ENCODE measurements at places on chromosomes 4 and X. TPM values are rescaled to one million over a fixed set of nuclear protein-coding genes. Genes with fewer than 3 reads are reported as not detected.

ZFP42 gene
- not detected for total RNA-seq

DNA sequence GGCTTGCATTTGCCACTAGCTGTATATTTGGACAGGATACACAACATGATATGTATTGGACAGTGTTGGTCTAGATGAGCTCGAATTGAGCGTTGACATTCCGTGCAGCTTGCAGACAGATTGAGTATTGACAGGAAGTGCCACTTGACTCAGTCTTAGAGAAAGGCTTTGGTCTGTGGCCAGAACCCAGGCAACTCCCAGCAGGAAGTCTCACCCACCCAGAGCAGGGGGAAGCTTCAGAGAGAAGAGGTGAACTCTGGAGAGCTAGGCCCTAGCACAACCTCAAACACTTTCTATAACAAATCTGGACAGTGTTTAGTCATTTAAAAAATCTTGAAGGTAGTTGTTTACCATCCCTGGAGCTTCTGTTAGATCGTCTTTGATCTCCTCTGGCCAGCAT lies 280.5 kb downstream of the FBXW7 start:
- DNase-seq: no peak

PCDH19 gene
- 25.7 TPM for total RNA-seq

PPARGC1A gene
- 5.5 TPM for total RNA-seq

- no peak for DNase-seq
Observed at GRCh38 chr4:26489101-26489985, 941 bp downstream of the CCKAR start.

MAGEA11 gene
- total RNA-seq: not detected

GRCh38 chr4:173252024-173252935 lies 81.9 kb downstream of the HMGB2 start:
- peak; percentile 53 for DNase-seq

- DNase-seq: no peak
Observed at GRCh38 chr4:167724941-167725340, 367.4 kb upstream of the ANXA10 start.

GRCh38 chr4:146470604-146471003 lies 51.1 kb downstream of the SLC10A7 start:
- no peak for DNase-seq

COL4A5 gene
- total RNA-seq: 17.8 TPM

GRCh38 chrX:18692541-18692940 lies 14.9 kb upstream of the PPEF1 start:
- DNase-seq: no peak

DNA sequence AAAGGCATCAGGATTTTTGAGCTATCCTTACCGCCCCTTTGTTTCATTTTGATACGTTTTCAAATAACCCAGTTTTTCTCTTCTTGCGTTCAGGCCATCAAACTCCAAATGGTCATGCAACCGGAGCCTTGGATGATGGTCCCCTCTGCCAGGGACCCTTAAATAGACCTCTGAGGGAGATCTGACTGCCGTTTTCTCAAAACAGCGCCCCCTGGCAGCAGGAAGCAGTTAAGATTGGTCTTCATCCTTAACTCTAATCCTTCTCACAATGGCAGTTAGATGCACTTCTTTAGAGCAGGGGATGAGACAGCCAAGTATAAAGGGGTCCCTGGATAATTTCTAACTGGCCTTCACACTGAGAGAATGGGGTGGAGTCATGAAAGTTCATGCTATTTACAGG lies 525.0 kb upstream of the SPANXN1 start:
- DNase-seq: no peak

ADAMTS3 gene
- 21.5 TPM for total RNA-seq
